Stimulated activated CD4-positive, alpha-beta T cell treated with anti-CD3 and anti-CD28 coated beads, Interleukin-1b, Interleukin-23, amount 100 ng/mL, for 1 hour (primary cell): ENCODE measurements at places on chromosomes 12 and 14.

DNA sequence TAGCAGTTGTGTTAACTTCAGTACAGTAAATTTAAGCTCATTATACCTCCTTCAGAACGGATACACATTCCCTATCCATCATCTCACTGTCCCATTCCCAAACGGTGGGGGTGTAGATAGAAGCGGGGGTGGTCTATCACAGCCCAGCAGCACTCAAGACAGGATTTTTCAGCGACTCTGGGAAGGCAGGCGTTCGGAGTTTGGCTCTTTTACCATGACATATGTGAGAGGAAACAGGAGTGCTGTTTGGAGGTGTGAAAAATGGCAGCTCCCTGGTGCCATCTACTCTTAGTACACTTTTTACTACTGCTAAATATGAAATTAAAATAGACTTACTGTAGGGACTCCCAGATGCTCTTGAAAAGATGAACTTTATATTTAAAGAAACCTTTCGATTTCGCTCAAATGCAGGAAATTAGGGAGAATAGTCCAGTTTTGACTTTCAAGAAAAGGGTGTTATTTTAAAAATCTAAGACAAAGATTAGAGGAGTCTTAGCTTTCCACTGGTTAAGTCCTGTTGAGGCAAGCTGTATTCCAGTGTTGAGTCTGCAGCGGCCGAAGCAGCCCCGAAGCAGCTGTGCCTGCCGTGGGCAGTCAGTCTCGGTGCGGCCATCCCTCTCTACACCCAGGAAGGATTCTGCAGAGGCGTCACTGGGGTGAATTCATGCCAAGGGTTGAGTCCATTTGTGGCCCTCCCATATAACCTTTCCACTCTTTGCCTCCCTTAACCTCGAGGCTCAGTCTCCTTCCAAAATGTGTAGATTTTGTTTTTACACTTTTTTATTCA lies 42.1 kb downstream of the KCNMB4 start:
- no peak for DNase-seq

- DNase-seq, result peak; percentile 16
These were observed 17.8 kb downstream of the NANOG start for GRCh38 chr12:7806863-7807487.

- DNase-seq, result no peak
These were observed 439 bp upstream of the ANAPC5 start for GRCh38 chr12:121352682-121353018.

- no peak for DNase-seq
These were observed at the start of gene TRPV4 for GRCh38 chr12:109833307-109834189. Gene TRPV4, minus strand, starts transcription at chr12:109833398. Its CDS starts 18,602 bp downstream, at chr12:109814796.

DNA sequence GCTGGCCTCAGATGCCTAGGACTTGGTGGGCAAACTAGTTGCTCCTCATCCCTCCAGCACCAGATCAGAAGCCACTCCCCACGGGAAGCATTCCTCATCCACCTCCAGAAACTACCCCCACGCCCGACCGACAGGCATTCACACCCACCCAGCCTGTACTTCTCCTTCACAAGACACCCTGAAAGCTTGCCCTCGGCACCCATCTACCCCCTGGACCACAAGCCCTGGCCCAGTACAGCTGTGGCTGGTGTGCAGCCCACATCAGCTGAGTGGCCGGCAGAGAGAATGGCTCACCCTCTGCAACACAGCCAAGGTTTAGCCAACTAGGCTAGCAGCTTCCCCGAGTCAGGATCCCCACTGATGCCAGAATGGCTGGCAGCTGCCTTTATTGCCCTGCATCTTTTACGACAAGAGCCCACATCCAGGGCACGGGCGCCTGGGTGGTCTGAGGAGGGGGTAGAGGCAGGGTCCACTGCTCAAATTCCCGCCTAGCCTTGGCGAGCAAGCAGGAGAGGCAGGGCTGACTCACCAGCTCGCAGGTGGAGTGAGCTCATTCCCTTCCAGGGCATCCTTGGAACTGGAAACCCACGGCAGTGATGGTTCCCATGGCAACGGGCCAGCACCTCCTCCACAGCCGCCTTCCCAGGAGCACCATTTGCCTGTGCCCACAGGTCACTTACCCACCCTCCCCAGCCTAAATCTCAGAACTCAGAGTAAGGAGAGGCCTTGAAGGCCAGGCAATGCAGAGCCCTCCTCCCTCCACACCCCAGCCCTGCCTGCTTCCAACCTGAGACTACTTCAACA lies 17.1 kb downstream of the ACTN1 start:
- DNase-seq, result no peak
